H9 (cell line): ENCODE measurements at places on chromosomes 6 and 20. TPM values are rescaled to one million over a fixed set of nuclear protein-coding genes. Genes with fewer than 3 reads are reported as not detected.

GRCh38 chr6:166308033-166308768 is at the start of gene PRR18:
Gene PRR18 (minus strand): TSS chr6:166308392. CDS start chr6:166308142, 250 bp downstream.
- peak; percentile 51 for DNase-seq

GRCh38 chr6:8499540-8499939 is 64.2 kb upstream of the SLC35B3 start:
- no peak for DNase-seq

DNA sequence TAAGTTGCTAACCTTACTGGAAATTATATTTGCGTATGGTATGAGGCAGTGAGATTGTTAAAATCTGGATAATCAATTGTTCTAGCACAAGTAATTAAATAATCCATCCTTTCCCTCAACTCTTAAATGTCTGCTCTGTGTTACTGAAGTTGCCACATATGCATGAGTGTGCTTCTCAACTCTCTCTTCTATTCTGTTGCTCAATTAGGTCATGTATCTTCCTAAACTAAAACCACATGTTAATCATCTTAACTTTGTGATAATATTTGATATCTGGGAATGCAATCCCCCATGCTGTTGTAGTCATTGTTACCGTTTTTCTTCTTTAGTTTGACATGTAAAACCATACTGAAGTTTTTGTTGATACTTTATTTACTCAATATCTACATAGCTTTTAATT is 63.5 kb upstream of the STMND1 start:
- no peak for DNase-seq

GRCh38 chr20:59933296-59933848 is at the start of gene SYCP2:
Gene SYCP2 (minus strand): TSS chr20:59933637. CDS start chr20:59922413, 11,224 bp downstream.
- peak; percentile 60 for DNase-seq

DNA sequence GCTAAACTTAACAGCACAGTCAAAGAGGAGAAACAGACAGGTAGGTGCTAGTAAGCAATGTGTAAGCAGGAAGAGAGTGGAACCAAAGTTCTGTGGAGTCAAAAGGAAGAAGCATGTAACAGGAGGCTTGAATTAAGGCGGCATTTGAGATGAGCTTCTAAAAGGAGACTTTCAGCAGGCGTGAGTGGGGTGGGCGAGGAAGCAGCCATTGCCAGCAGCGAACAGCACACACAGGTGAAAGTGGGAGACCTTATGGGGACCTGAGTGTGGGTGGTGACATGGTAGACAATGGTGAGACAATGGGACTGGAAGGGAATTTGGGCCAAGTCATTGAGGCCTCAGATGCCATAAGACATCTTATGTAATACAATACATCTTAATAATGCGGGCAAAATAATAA is 195.0 kb downstream of the PAX1 start:
- no peak for DNase-seq

- DNase-seq = no peak
These were observed 32.2 kb downstream of the PYGB start for GRCh38 chr20:25280051-25280573.

DNA sequence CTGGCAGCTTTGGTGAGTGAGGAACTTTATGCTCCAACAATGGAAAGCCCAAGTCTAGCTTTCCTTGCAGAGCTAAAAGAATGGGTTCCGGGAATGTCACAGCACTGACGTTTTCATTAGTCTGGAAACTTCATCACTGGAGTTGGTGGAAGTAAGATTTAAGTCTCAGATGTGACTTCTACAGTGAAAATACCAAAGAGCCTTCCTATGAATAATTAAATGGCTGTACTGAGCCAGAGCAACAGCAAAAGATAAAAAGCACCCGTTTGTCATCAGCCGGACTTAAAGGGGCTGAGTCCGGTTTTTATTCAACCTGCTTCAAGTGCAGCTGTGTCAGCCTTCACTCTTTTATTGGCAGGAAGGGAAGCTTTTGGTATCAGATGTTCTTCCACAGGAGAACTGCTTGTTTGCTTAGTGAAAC is 46.5 kb upstream of the SHLD1 start:
- DNase-seq = no peak

GRCh38 chr20:10488534-10488933 is 53.4 kb downstream of the SLX4IP start:
- DNase-seq = no peak

- no peak for DNase-seq
These were observed 61.1 kb upstream of the CCN6 start for GRCh38 chr6:111992851-111993250.

Gene TUBB2B
- 317 and 320 TPM in 2 replicates for total RNA-seq

Gene OPRM1
- not detected in 2 replicates for total RNA-seq

DNA sequence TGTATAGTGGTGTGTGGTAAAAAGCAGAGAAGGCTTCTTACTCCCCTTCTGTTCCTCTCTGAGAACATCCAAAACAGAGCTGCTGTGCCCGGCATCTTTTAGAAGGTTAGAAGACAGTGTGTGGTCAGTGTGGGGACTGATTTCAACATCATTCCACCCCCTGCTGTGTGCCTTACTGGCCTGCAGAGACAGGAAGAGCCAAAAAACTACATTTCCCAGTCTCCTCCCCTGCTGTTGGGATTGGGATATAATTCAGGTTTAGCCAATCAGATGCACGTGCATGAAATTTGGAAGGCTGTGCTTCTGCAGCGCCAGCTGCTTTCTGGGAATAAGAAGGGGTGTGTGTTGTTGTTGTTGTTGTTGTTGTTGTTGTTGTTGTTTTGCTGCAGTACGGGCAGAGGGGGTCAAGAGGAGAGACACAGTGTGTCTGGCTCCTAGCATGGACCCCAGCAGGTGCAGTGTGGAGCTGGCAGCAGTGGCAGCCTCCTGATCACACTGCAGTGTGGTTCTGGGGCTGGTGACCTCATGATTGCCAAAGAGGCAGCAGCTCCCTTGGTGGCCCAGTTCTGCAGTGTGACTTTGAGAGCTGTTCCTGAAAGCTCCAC is 74.7 kb downstream of the MRPL14 start:
- DNase-seq = peak; percentile 57

DNA sequence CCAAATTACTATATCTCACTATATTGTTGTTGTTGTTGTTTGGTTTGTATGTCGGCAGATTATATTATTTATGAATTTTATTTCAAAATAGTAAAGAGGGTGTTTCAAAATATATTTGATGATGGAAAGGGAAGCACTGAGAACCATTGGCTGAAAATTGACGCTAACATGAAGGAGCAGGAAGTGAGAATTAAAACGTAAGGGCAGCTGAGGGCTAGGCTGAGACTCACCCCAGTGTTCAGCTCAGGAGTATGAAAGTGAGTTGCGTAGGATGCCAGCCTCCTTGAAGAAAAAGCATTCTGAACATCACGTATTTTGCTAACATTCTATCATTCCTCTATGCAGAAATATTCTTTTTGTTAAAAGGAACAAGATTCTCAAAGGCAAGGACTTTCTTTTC is 10.7 kb upstream of the IPCEF1 start:
- no peak for DNase-seq

GRCh38 chr6:93104195-93104817 is 315.1 kb downstream of the EPHA7 start:
- DNase-seq = no peak

Gene NOX3
- total RNA-seq = not detected in 2 replicates

DNA sequence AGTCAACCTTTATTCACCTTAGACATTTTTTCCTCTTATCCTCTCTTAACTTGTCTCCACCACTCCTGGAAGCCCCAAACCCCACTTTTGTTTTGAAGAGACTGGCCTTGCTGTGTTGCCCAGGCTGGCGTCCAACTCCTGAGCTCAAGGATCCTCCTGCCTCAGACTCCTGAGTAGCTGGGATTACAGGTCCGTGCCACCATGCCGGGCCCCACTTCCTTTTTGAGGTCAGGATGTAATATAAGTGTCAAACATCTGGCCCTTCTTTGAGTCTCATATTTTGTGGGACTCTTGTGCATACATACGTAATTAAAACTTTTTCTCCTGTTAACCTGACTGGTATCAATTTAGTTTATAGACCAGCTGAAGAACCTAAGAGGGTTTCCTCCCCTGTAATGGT is 1.4 kb upstream of the CDK19 start:
- no peak for DNase-seq

Gene NRSN1
- total RNA-seq = not detected in 2 replicates

DNA sequence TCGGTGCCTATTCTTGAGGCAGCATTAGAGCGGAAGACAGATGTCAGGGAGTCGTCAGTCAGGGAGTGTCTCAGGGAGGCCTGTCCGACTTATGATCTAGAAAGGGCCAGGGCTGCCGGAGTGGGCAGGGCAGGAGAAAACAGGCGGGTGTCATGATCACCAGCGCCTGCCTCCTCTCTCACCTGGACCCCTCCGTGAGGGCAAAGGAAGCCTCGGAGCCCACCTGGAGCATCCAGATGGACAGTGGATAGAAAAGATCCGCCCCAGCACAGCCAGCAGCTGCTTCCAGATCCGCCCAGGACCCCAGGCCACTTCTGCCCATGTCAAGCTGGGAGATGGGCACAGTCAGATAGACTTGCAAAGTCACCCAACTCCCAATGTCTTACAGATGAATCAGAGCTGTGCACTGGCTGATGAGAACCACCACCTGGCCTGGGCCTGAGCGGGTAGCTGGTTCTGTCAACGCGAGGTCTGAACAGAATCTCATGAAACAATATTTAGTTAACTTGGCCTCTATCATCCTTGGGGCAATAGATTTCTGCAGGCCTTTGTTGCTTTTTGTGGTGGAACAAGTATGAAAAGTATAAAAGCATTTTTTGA is 22.2 kb downstream of the PSMG4 start:
- DNase-seq = no peak

Gene FAM209B
- total RNA-seq = 0.33 and 0.92 TPM in 2 replicates

DNA sequence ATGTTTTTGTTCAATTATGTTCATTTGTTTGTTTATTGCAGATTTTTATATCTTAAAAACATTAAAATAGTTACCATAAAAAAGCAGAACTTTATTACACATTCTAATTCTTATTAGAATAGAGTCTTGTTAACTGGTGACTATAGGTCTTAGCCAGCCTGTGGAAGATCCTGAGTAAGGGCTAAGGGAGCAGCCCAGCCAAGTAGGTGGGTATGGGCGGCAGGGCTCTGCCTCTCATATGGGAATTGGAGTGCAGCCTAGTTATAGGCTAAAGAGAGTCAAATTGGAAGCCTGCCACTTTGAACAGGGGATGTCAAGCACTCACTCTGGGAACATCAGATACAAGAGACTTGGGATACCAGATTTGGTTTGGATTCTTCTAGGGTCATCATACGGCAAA is 10.5 kb upstream of the HSF2 start:
- no peak for DNase-seq

DNA sequence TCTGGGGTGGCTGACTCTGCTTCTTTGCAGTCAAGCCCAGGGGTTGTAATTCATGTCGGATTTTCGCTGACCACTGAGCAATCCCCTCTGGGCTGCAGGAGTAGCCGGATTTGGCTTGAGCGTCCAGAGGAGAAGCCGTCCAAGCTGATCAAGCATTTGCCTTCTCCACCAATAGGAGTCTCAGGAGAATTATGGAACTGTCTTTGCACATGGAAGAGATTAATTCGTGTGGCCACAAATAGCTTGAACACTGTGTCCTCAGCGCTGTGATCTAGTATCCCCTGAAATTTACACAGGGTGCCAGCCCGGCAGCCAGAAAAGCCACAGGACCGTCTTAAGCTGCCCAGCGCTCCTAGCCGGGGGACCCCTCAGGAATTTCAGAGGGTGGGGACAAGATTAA is 37.1 kb downstream of the EYA2 start:
- DNase-seq = no peak

DNA sequence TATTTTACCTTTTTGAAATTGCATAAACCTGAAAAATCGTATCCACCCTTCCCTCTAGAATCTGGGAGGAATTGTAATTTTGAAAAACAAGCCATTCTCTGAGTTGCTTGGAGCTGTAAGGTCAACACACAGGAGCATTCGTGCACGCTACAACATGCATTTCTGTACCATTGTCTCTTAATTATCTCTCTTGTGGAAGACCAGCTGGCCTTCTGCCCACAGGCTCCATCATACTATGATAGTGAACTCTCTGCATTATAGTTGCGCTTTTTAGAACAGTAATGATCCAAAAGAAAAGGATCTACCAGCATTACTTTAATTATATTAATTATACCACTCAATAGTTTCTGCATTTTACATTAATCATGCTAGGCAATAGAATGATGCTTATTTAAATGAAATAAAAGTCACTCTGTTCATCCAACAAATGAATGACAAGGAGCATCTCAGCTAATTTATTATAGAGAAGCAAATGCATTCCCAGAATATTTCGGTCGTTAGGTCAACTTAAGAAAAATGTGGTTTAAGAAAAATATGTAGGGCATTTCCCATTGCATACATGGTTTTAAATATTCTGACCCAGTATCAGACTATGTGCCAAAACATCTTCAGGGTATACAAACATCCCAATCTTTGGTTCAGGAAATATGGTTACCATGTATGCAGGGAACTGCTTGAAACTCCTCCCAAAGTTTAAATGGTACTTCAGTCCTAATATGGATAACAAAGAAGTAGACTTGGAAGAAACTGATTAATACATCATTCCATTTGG is 263.5 kb downstream of the TFAP2A start:
- no peak for DNase-seq
